ENCODE measurements at places on chromosomes 13 and 19.

DNA sequence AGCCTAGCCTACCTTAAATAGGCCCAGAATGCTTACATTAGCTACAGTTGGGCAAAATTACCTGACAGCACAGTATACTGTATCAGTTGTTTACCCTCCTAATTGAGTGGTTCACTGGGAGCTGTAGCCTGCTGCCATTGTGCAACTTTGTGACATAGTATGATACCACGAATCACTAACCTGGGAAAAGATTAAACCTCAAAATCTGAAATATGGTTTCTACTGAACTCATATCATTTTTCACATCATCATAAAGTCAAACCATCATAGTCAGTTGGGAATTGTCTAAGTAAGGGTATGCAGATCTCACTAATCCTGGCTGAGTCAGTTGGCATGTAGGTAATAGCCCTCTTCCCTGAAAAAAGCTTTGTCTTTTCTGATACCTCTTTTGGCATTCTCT lies 9.2 kb downstream of the PAN3 start:
- no peak for DNase-seq

GRCh38 chr13:39039041-39039440 lies 785 bp downstream of the NHLRC3 start:
- DNase-seq, result no peak

GRCh38 chr19:15633082-15633835 lies 7.4 kb upstream of the CYP4F3 start:
- no peak for DNase-seq

DNA sequence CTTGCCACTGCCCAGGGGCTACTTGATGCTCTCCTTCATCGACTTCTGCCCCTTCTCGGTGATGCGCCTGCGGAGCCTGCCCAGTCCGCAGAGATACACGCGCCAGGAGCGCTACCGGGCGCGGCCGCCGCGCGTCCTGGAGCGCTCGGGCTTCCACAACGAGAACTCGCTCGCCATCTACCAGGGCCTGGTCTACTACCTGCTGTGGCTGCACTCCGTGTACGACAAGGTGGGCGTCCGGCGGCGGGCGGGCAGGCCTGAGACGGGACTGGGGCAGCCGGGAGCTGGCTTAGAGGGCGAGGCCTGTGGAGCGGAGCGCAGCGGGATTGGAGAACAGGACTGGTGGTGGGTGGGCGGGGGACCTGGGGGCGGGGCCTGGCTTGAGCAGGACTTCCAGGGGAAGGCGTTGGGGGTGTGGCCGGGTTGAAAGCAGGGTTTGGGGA lies 12.7 kb upstream of the PSMD8 start:
- DNase-seq, result peak; percentile 25
